Endodermal cell (in vitro differentiated cells): ENCODE measurements at places on chromosomes 3 and 15. TPM values are rescaled to one million over a fixed set of nuclear protein-coding genes. Genes with fewer than 3 reads are reported as not detected.

PLA2G4F gene
- not detected in 2 replicates for total RNA-seq

MASP1 gene
- 0.57 and 0.59 TPM in 2 replicates for total RNA-seq

TUSC7 gene
- not detected in 3 replicates for total RNA-seq

DNA sequence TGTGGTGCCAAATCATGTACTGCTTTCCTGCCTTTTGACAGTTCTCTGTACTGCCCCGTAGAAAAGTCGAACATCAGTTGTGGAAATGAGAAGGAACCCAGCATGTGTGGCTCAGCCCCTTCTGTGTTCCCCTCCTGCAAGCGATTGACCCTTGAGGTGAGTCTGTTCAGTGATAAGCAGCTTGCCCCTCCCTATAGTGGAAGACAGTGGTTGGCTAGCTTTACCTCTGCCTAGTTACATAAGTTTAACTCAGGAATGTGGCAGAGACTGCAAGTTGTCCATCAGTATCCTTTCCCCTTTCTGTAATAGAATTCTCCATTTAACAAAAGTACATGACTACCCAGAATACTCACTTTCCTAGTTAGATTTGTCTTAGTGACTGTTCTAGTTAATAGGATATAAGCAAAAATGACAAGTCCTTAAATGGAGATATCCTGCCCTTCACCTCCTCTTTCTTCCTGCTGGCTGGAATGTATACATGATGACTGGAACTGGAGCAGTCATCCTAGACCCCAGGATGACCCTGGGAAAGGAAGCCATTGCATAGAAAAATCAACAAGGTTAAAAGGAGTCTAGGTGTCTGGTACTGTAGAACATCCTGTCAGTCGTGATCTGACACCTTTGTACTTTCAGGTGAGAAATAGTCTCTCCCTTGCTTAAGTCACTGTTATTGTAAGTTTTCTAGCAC is 10.6 kb downstream of the SETMAR start:
- DNase-seq, result no peak

DNA sequence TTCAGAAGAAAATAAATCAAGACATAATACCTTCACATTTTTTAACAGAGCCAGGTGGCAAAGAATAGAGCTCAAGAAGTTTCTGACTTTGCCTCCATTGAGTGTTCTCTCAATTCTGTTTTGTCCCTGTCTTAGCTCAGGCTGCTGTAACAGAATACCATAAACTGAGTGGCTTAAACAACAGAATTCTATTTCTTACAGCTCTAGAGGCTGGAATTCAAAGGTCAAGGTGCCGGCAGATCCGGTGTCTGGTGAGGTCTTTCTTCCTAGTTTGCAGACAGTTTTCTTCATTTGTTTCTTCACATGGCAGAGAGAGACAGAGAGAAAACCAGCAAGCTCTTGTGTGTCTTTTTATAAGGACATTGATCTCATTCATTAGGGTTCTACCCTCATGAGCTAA is 25.6 kb downstream of the IQCH start:
- DNase-seq, result no peak

GRCh38 chr3:72220946-72221345 is 436.0 kb upstream of the PROK2 start:
- DNase-seq, result no peak

- no peak for DNase-seq
Observed at GRCh38 chr3:164467007-164467406, 611.3 kb downstream of the SI start.

DNA sequence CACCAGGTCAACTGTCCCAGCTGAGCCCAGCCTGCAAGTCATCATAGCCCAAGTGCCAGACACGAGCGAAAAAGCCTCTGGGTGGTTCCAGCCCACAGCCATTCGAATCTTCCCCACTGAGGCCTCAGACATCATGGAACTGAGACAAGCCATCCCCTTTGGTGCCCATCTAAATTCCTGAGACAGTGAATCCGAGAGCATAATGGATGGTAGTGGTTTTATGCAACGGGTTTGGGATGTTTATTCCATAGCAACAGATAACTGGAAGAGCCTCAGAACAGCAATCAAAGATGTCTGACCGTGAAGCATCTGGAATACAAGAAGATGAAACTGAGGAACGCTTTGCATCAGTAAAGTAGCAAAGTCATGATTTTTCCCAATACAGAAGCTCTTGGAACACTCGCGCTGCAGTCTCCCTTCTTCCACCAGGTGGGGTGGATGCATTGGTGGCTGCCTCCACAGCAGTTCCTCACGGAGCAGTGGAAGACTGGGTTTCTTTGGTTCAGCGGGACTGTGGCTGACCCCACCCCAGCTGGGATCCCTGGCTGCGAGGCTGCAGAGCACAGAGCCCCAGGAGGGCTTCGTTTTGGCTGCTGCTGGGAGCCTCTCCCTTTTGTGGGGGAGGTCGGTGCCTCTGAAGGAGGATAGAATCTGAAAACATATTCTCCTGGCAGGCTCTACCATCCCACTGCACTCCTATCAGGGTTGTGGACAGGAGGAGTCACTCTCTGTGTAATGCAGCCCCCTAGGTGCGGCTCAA is 26.4 kb upstream of the PDE8A start:
- DNase-seq, result peak; percentile 90

GRCh38 chr3:99637016-99637367 is 1.4 kb upstream of the COL8A1 start:
- DNase-seq, result peak; percentile 66

DNA sequence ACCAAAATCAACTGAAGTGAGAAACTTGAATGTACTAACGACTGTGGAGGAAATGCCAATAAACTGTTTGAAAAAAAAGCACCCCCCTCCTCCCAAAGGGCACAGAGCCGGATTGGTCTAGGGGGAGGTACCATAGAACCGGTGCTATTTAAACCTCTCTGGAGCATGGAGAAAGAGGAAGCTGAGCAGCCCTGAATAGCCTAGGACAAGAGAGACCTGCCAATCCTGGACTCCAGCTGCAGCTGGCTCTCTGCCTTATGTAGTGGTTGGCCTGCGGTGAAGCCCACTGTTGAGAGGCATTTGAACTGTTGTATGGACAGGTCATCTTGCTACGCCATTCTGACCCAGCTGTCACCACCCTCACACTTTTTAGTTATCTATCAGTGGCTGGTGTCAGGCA is 1.5 kb upstream of the SH3GL3 start:
- DNase-seq, result no peak

DNA sequence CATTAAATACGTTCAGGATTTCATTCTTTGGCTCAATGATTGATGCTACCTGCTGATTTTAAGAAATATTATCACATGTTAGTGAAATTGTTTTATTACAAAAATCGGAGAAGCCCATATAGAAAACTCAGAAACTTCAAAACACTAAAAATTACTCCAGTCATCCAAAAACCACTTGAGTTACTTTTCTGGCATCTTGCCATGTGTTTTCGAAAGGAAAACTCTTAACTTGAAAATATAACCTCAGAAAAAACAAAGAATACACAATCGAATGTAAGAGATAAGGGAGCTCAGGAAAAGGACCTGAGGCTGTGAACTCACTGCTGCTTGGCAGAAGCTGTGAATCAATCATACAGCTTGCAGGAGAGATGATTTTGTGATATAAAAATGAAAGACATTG is 151.3 kb upstream of the SLITRK3 start:
- DNase-seq, result no peak
